Endothelial cell of coronary artery (primary cell): ENCODE measurements at places on chromosomes 12 and 14. TPM values are rescaled to one million over a fixed set of nuclear protein-coding genes. Genes with fewer than 3 reads are reported as not detected.

GALNT16 gene
- 0.19 and 0.36 TPM in 2 replicates for total RNA-seq

PLEKHG7 gene
- not detected in 2 replicates for total RNA-seq

KRT77 gene
- not detected in 2 replicates for total RNA-seq

COL2A1 gene
- total RNA-seq = not detected in 2 replicates

RDH5 gene
- 1.2 and 2.8 TPM in 2 replicates for total RNA-seq

OASL gene
- 0.19 and 0.36 TPM in 2 replicates for total RNA-seq

SOX5 gene
- total RNA-seq = 0.28 and 1.8 TPM in 2 replicates

FLRT2 gene
- 23.4 and 34.4 TPM in 2 replicates for total RNA-seq

PAX9 gene
- total RNA-seq = not detected in 2 replicates

RNASE7 gene
- total RNA-seq = not detected in 2 replicates

FAM181A gene
- not detected in 2 replicates for total RNA-seq

COCH gene
- 0.09 and 0.56 TPM in 2 replicates for total RNA-seq

FOXN4 gene
- not detected in 2 replicates for total RNA-seq

SIRT4 gene
- total RNA-seq = 1.3 TPM in 2 replicates

LRRC9 gene
- not detected in 2 replicates for total RNA-seq

GALNT4 gene
- 19.0 and 22.5 TPM in 2 replicates for total RNA-seq

CPNE6 gene
- not detected in 2 replicates for total RNA-seq

CLEC9A gene
- not detected in 2 replicates for total RNA-seq

RAB5B gene
- 28.2 and 39.9 TPM in 2 replicates for total RNA-seq

ZFYVE1 gene
- total RNA-seq = 17.5 and 19.4 TPM in 2 replicates

GLS2 gene
- under 0.01 and 0.18 TPM in 2 replicates for total RNA-seq

ANHX gene
- not detected in 2 replicates for total RNA-seq

VCPKMT gene
- total RNA-seq = 3.7 and 5.6 TPM in 2 replicates

ZDHHC22 gene
- total RNA-seq = 0.09 TPM in 1 of 2 replicates, not detected in the other

SALL2 gene
- 0.45 and 1.5 TPM in 2 replicates for total RNA-seq

FAIM2 gene
- under 0.01 TPM in 1 of 2 replicates, not detected in the other for total RNA-seq

BMP4 gene
- total RNA-seq = 28.3 and 62.3 TPM in 2 replicates

RBM23 gene
- total RNA-seq = 43.6 and 50.5 TPM in 2 replicates

ASB2 gene
- 0.18 TPM in 1 of 2 replicates, not detected in the other for total RNA-seq

SLC4A8 gene
- total RNA-seq = 4.9 TPM in 2 replicates

CALCOCO1 gene
- total RNA-seq = 50.7 and 71.8 TPM in 2 replicates

GLT8D2 gene
- 0.28 and 0.45 TPM in 2 replicates for total RNA-seq

ACSS3 gene
- 0.19 TPM in 1 of 2 replicates, not detected in the other for total RNA-seq
